ENCODE measurements at places on chromosomes 12 and 14.
A peak's percentile ranks its signal among the peaks of the same experiment; 100 is the strongest.

GRCh38 chr12:80617733-80618132 lies 89.7 kb upstream of the MYF6 start:
- peak; percentile 28 for DNase-seq

- DNase-seq = no peak
These were observed 80.9 kb upstream of the SLC38A2 start for GRCh38 chr12:46453428-46453827.

GRCh38 chr12:25896981-25897380 lies 61.5 kb upstream of the RASSF8 start:
- DNase-seq = no peak

DNA sequence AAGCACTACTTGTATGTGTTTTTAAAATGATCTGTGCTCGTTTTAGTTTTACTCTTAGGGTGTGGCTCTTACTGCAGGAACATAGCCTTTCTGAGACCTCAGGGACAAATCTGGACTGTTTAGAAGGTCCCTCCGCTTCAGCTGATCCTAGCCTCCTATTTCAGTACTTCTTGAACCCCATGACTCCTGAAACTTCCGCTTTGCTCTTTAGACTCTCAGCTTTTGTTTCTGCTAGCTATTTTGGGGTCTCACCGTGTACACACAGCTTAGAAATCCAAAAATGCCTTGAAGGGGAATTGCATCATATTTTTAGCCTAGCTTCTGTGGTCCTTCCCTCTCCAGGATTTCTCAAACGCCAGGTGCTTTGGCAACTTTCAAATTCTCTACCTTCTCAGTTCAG lies 8.3 kb downstream of the OR11G2 start:
- no peak for DNase-seq

- DNase-seq = no peak
These were observed at the start of gene ARHGDIB for GRCh38 chr12:14961466-14962152. Gene ARHGDIB (minus strand): TSS chr12:14961601. CDS start chr12:14950712, 10,889 bp downstream.

DNA sequence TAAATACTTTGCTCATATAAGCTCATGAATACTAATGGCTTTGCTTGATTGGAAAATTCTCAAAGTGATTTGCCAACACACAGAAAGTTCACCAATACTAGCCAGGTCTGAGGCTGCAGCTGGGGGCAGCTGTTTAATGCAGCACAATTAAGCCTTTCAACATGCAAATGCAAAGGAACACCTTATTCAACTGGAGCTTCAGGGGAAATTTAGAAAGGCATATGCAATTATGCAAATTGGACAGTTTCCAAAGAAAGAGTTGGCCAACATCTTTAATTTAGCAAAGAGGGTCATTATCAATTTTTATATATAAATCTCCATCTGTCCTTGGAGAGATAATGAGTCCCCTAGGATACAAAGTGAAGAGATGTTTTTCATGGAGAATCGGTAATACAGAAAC lies 40.2 kb upstream of the OTOGL start:
- DNase-seq = no peak

GRCh38 chr12:104768033-104768432 lies 190.1 kb downstream of the SLC41A2 start:
- no peak for DNase-seq

- no peak for DNase-seq
These were observed 75.9 kb upstream of the TMPO start for GRCh38 chr12:98439471-98439951.

- DNase-seq = no peak
These were observed 23.5 kb downstream of the NAA30 start for GRCh38 chr14:57413849-57414248.

DNA sequence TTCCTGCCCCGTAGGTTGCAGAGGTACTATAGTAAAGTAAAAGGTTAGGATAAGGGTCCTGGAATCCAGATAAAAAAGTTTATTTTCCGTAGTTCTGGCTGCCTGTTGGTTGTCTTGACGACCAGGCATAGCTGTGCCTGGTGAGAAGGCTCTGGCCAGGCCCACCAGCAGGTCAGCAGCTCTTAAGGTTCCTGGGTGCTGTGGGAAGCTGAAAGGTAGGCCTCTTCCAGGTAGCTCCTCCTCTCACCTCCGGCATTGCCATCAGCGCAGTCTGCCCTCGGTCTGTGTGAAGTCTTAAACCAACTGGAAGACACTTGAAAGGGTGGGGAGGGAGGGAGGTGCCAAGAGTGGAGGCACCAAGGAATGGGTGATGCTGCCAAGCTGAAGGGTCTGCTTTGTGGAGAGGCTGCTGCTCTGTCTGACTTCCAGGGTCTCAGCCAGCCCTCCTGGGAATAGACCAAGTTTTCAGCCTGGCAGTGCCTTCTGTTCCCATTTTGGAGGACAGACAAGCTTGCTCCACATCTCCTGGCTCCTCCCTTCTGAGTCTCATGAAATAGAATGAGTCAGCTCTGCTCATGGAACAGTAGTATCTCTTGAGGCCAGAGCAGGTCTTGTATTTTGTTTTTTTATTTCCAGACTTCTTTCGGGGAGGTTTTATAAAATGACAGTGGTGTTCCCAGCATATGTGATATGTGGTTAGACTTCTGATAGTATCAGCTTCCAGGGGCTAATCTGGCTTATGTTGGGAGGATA lies 5.2 kb upstream of the ACADS start:
- DNase-seq = no peak

GRCh38 chr12:66164349-66164821 lies 5.4 kb downstream of the TMBIM4 start:
- no peak for DNase-seq

DNA sequence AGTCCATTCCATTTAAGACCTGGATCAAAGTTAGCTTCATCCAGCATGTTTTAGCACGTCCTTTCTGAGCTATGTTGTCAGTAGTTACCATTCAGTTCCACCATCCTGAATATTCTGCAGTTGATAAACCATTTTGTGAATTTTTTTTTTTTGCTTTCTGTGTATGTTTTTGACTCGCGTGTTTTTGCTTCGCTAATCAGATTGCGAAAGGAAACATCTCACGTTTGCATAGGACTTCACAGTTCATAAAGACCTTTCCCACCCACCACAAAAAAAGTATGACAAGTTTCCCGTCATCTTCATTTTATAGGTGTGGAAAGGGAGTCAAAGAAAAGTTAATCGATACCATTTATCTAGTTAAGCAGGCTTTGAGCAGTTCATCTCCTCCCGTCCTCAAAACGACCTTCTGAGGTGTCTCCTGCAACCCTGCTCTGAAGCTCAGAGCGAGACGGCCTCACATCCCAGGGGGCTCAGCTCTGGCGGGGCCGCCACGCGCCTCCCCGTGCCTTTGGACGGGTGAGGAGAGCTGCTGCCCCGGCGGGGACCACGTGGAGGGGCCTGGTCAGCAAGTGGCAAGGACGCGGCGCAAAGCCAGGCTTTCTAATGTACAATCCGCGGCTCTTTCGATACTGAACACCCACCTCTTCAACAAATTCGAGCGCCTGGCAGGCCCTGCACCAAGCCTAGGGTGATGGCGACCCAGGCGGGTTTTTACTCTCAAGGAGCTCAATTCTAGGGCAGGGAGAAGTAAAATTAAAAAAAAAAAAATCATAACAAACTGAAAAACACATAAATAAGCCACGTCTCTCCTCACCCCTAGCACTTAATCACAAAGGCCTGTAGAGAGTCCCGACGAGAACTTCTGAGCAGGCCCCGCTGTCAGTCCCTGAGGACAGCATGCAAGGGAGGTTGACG lies 988 bp upstream of the TMEM263 start:
- peak; percentile 88 for DNase-seq

DNA sequence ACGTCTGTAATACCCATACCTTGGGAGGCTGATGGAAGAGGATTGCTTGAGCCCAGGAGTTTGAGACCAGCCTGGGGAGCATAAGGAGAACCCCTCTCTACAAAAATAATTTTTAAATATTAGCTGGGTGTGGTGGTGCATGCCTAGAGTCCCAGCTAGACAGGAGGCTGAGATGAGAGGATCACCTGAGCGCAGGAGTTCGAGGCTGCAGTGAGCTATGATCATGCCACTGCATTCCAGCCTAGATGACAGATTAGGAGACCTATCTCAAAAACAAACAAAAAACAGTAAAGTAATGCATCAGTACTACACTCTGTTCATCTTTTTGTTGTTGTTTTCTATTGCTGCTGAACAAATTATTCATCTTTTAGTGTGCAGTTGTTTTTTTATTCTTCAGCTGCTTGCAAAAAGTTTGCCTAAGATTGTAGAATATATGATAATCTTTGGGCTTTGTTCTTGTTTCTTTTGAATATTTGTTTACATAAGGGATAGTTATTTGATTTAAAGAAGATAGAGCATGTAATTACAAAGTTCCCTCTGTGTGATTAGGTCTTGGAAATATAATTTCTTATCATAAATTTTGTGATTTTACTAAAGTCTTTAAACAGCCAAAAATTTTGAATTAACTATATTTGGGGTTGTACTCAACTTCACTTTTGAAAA lies 8.2 kb downstream of the ARHGAP5 start:
- DNase-seq = no peak

GRCh38 chr12:48336061-48336460 lies 14.7 kb downstream of the ZNF641 start:
- no peak for DNase-seq

- no peak for DNase-seq
These were observed 122.6 kb downstream of the ESRRB start for GRCh38 chr14:76498463-76498935.

DNA sequence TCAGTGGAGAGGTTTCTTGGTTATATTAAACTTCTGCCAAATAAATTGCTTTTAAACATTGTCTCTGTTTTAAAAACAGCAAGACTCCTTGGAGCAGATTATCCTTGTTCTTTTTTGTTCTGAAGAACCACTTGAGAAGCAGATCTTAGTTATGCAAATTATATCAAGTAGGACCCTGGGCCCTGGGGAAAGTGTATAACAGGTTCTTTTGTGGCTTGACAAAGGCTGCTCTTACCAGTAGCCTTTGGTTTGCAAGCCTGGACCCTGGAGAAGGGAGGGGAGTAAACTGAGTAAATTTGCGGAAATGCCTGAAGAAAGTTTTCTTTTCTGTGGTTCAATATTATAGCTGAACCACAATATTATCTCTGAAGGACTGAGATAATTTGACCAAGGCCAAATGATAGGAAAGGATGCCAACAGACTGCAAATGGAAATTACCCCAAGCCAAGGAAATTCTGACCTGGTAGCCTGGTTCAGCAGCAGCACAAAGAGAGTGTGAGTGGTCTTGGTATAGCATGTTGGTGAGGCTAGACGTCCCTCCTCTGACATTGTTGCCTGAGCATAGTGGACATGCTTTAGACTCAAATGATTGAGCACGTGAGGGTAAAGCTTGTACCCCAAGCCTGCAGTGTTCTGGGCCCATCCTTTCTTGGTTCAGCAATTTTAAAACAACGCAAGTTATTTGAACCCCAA lies 30.4 kb upstream of the SIX1 start:
- DNase-seq = no peak

GRCh38 chr14:96711559-96712267 lies 85.5 kb upstream of the VRK1 start:
- no peak for DNase-seq

- peak; percentile 82 for DNase-seq
These were observed 84.6 kb downstream of the ARL6IP4 start for GRCh38 chr12:123064885-123065619.

GRCh38 chr12:116259800-116260577 lies 17.5 kb downstream of the MED13L start:
- no peak for DNase-seq

GRCh38 chr12:121514184-121514742 lies 66.6 kb downstream of the KDM2B start:
- DNase-seq = no peak

DNA sequence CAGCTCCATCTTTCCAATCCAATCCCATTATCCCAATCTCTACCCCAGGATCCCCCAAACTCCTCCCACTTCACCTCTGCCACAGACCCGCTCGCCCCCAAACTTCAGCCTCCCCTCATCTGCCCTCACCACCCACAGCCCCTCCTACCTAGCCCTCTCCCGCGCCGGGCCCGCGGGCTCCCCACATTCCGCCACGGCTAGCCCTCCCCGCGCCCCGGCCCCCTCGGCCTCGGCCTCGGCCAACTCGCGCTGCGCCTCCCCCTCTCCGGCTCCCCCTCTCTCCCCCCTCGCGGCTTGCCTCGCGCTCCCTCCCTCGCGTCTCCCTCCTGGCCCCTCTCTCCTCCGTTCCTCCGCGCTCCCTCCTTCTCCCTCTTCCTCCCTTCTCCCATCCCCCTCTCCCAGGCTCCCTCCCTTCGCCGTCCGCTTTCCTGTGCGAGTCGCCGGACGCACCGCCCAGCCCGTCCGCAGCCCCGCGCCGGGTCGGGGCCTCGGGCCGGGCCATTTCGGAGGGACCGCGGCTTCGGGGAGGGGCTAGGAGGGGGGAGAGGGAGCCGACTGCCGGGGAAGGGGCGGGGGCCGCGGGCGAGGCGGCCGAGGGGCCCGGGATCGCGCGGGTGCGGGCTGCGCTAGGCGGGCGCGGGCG lies at the start of gene ATN1:
Gene ATN1, plus strand, starts transcription at position 581 of the 643 bp plus-strand sequence. CDS start 6,043 bp downstream, outside the sequence.
- DNase-seq = peak; percentile 52

DNA sequence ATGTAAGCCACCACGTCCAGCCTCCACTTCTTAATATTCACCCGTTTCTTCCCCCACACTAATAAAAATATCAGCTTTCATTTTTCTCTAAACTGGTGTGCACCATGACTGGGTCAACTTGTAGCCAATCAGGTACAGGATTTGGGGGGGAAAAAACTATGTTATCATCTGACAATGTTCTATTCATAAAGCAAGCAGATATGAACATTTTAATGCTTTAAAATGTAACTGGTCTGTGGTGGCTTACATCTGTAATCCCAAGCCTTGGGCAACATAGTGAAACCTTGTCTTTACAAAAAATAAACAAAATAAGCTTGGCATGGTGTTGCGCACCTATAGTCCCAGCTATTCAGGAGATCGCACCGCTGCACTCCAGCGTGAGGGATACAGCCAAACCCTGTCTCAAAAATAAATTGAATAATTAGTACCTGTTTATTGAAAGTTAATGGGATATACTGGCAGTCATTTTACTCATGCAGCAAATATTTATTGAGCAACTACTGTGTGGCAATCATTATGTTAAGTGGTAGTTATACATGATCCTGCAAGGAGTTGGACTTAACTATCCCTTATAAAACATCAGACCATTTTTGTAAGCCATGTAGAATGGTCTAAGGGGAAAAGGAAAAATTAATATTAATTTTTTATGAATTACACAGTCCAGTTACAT lies 15.3 kb upstream of the ITPR2 start:
- DNase-seq = no peak

- no peak for DNase-seq
These were observed 158.2 kb downstream of the NUAK1 start for GRCh38 chr12:105980533-105980932.

- DNase-seq = no peak
These were observed 476.6 kb downstream of the RMST start for GRCh38 chr12:97939156-97939555.

DNA sequence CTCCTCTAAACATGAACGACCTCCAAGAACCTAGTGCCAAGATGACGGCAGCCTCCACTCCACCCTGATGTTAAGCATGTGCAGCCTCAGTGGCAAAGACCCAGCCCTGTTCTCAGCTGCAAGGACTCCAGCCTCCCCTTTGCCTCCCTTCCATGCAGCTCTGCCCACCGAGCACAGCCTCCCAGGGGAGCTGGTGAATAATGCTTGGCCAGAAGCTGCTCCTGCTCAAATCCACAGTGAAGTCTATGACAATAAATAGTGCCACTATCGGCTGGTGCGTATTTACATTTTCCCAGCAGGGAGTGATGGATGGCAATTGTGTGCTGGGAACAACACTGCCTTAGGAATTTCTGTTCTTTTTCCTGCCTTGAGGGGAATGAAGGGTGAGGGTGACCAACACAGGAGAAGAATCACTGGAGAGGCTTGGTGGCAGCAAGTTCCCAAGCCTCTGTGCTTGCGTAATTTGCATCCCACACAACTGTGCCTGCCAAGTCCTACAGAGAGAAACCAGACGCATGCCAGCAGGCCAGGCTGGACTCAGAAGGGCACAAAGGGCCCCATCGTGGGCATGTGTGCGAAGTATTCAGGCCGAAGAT lies 29.9 kb upstream of the TC2N start:
- DNase-seq = no peak
